NCI-H226 (cell line): ENCODE measurements at places on chromosomes 11 and 22.

GRCh38 chr22:31142285-31142684, 2.0 kb upstream of the PLA2G3 start:
- no peak for DNase-seq

- no peak for DNase-seq
These were observed 24.2 kb downstream of the TMPRSS5 start for GRCh38 chr11:113681711-113682413.

DNA sequence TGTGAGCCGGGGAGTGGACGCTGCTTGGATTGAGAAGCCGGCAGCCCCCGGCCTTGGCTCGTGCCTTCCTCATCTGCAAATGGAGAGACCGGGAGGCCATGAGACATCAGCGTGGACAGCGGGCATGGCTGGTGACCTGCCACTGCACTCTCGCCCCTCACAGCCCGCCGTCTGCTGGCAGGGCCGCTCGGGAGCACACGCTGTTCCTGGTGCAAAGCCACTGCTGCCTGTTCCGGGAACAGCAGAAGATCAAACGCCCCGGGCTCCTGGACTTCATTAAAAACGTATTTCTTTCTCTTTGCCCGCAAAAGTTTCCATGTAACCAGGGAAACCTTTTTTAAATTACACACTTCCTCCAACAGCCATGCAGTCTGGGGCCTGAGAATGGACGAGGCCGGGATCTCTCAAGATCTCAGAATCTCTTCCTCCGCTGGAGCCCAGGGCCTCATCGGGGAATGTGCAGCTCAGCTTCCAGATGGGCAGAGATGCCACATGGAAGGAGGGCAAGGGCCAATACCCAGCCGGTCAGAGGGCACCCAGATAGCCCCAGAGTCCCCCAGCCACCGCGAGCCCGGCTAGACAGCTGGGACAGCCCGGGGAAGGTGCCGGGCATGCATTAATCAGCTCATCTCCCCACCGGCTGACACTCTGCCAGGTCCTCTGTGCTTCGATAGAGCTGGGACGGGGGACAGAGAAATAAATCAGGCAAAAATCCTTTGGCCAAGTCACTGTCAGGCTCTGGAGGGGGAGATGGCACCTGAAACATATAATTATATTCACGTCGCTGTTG, 62.8 kb upstream of the PRR5 start:
- no peak for DNase-seq

- DNase-seq: no peak
These were observed 101.7 kb upstream of the CSNK2A3 start for GRCh38 chr11:11454671-11455223.
